ENCODE measurements at places on chromosomes 3 and 15.
A peak's percentile ranks its signal among the peaks of the same experiment; 100 is the strongest.

GRCh38 chr3:11570789-11571495, 72.8 kb downstream of the VGLL4 start:
- peak; percentile 5 for DNase-seq

DNA sequence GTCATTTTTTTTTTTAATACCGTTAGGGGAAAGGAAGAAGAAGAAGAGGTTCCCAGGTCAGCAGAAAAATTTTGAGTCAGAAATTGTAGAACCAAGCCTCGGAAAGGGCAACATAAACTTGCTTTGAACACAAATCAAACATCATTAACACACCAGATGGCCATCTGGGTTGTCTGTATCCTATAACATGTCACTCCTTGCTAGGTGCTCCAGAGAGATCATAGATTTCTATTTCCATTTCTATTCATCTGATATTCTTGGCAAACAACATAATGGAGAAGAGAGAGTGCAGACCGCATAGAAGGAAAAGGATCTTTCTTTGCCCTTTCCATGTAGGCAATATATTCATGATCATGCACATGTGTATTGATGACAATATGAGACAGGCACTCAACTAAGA, 129.5 kb upstream of the STT3B start:
- DNase-seq, result no peak

- no peak for DNase-seq
Observed at GRCh38 chr3:160473978-160474377, 24.4 kb upstream of the TRIM59 start.

DNA sequence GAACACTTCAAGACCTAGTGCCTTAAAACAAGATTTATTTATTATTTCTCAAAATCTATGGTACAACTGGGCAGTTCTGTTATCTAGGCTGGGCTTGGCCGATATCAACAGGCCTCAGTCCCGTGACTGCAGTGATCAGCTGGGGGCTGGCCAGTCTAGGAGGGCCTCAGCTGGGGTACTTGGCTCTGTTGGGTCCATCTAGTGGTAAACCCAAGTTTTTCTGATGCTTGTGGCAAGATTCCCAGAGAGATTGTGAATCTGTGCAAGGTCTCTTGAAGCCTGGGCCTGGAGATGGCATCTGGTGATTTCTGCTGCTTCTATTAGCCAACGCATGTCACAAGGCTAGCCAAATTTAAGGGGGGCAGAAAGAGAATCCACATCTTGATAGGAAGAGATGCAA, 482.4 kb upstream of the SGO1 start:
- DNase-seq, result no peak

DNA sequence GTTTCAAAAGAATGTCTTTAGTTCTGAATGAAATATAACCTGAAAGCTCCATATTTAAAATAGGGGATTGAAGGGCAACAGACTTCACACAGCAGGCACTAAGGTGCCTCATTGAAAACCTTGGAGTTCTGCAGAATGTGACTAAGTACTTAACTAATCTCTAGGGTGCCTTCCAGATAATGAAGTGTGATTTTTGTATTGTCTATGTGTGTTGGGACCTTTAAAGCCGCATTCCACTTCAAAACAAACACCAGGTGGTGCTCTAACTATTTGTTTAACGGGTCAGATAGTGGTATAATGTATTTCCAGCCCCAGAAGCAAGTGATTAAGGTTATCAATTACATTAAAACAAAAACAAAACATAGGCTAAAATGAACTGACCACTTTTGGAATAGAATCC, 28.0 kb downstream of the TFG start:
- peak; percentile 19 for DNase-seq

DNA sequence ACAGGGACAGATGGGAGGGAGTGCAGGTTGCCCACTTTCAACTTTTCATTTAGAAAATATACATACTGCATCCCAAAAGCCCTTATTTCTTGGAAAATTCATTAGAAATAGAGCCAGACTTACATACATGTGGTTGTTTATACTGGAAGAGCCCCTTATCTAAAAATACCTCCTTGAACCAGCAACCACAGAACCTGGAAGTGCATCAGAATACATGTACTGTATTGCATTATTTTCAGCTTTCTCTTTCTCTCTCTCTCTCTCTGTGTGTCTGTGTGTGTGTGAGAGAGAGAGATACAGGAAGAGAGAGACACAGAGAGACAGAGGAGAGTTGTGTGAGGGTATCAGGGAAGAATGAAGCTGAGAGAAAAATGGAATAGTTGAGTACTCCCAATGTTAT, 29.5 kb upstream of the LSAMP start:
- DNase-seq, result no peak

- DNase-seq, result no peak
Observed at GRCh38 chr15:64163659-64164362, 989 bp upstream of the PPIB start.

DNA sequence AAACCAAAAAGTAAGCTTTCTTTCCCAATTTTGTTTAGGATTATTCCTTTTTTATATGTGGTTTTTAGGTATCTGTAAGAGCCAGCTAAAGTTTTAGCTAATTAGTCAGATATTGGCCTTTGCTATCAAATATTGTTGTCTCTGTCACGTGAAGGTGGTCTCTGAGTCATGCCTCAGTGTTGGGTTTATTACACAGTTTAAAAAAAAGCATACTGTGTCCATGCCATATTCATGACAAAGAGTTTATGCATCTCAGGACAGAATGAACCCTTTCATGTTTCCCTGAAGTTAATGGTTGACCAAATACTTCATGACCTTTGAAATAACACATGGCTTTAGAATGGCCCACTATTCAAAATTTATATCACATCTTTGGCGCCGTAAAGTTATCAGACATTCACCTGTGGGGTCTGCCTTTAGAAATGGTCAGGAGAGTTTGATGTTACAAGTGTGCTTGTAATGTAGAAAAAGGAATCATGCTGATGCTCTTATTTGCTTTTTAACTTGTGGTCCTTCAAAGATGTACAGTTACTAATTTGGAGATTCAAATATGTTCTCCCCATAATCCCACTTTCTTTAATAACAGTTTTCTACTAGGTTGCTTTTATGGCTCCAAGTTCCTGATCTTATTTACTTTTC, 101.5 kb downstream of the MYRIP start:
- no peak for DNase-seq

- DNase-seq, result no peak
Observed at GRCh38 chr3:104436506-104436905, 930.2 kb upstream of the ALCAM start.

DNA sequence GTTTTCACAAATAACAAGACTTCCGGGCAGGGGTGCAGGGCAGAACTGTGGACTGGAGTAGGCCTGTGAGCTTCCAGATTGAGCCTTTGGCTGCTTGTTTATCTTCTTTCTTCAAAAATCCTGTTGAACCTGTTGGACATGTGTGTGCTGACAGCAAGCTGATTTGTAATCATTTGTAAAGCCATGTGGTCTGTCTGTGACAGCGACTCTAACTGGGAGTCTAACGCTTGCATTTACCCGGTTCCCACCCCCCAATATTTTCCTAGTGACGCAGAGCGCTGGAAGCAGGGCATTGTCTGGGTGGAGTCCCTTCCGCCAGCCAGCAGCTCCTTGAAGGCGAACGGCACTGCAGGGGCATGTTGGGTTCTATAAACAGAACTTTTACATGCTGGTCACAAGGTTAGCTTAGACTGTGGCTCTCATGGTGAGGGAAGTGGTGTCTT, 85.7 kb upstream of the MYZAP start:
- DNase-seq, result no peak

DNA sequence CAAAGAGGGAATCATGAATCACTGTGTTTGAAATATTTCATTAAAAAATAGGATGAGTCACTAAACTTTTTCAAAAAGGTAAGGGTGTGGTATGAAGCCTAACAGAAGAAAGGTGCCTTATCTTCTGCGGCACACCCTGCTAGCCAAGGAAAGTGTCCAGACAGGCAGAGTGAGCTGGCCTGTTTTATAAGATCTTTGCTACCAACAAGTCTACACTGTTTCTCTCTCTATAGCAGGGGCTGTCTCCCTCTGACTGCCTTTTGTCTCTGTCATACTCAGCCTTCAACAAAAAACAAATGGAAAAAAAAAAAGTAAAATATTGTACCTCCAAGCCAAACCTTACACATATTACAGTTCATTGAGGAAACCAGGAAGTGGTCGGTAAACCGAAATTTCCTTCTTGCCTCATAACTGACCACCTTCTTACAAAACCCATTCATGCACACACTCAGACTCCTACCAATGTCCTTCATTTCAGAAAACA, 9.1 kb downstream of the ZDHHC3 start:
- no peak for DNase-seq

DNA sequence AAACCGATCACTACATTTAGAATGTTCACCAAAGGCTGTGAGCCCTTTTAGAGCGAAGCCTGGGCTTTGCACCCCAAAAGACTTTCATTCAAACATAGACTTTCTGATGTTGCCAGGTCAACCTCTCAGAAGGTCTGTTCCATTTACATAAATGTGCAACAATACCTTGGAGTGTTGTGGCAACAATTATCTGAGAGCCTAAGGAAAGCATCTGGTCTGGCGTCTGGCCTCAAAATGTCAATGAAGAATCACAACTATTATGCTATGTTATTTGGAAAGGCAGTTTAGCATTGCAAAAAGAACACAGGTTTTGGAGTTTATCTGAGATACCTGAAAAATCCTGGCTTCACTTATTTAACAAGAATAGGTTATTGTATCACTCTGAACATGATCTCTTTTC, 50.0 kb downstream of the POLR2M start:
- no peak for DNase-seq

GRCh38 chr3:177131927-177132636, 65.2 kb downstream of the TBL1XR1 start:
- DNase-seq, result no peak

DNA sequence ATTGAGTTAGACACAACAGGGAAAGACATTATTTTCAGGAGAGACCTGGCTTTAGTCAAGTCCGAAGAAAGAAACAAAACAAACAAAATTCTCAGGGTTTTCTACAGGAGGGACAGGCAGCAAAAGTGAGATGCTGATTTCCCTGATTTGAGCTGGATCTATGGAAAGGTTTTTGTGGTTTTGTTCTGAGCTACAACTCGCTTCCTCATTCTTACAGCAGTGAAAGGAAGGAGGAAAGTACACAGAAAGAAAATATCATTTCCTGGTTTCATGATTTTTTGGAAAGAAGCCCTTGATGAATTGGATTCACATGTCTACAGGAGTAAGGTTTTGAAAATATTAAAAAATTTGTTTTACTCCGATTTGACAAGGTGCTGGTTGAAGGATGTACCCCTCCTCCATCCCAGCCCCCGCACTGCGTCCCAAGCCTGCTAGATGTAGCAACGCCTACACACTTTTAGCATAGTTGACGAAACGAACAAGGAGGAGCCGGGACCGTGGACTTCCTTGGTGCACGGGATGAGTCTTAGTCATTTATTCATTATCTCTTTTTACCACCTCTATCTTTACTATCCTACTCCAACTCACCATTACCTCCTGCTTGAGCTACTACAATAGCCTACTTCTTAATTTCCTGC, 10.8 kb downstream of the PRICKLE2 start:
- no peak for DNase-seq

DNA sequence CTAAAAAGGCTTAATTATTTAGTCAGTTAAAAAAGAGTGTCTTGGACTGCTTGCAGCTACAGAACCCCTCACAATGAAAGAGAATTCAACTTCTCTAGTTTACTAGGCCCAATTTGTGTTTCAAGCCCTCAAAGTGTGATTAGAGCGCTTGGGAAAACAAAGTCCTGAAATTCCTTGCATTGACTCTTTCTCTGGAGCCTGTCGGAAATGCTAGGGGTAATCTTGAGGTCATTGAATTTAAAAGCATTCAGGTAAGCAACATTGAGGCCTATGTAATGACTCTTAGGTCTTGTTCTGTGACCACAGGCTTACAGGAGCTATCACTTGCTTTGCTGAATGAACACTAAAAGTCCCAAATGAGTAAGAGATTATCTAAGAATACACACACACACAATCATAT, 186.0 kb downstream of the NLGN1 start:
- no peak for DNase-seq

- DNase-seq, result no peak
Observed at GRCh38 chr3:183328164-183328563, 75.1 kb downstream of the B3GNT5 start.

GRCh38 chr3:161423911-161424522, 52.7 kb upstream of the SPTSSB start:
- peak; percentile 55 for DNase-seq

- no peak for DNase-seq
Observed at GRCh38 chr3:126155280-126155640, 25.1 kb downstream of the ALDH1L1 start.

GRCh38 chr3:127013758-127014535, 31.0 kb downstream of the PLXNA1 start:
- DNase-seq, result no peak

GRCh38 chr3:127486321-127486944, 104.1 kb downstream of the TPRA1 start:
- no peak for DNase-seq

DNA sequence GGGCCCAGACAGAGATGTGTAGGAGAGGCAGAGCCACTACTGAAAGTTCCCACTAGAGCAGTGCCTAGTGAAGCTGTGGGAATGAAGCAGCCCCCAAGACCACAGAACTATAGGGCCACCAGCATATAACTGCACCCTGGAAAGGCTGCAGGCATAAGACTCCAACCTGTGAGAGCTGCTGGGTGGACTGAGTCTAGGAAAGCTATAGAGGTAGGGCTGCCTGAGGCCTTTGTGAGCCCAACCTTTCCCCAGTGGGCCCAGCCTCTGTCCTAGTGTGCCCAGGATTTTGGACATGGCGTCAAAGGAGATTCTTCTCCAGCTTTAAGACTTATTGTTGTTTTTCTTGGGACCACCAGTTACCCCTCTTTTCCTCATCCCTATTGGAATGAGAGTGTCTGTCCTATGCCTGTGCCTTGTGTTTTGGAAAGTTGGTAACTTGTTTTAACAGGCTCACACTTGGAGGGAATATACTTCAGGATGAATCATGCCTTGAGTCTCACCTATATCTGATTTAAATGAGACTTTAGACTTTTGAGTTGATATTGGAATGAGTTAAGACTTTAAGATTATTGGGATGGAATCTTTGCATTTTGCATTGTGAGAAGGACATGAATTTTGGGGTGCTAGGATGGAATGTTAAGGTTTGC, 28.1 kb downstream of the SLMAP start:
- DNase-seq, result no peak

- DNase-seq, result no peak
Observed at GRCh38 chr15:70321172-70321819, 223.6 kb upstream of the TLE3 start.

DNA sequence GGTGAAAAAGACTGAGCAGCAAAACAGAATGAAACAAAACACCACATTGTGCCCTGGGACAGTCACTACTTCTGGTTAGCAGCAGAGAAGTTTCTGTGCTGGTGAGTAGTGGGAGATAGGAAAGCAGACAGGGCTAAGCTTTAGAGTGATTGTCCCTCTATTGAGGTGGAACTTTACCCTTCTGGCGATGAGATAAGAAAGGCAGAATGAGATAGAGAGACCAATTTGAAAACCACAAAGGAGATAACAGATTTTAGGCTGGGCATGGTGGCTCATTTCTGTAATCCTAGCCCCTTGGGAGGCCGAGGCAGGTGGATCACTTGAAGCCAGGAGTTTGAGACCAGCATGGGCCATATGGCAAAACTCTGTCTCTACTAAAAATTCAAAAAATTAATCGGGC, 208.5 kb downstream of the TBL1XR1 start:
- no peak for DNase-seq

GRCh38 chr3:112477891-112478290, 21.4 kb downstream of the BTLA start:
- no peak for DNase-seq

- no peak for DNase-seq
Observed at GRCh38 chr3:172577987-172578570, 54.8 kb upstream of the TNFSF10 start.

Measured in CD4-positive, alpha-beta T cell treated with Interleukin-10 for 1 hour (primary cell).